GM04504 (cell line): ENCODE measurements at places on chromosomes 13 and 19.
A peak's percentile ranks its signal among the peaks of the same experiment; 100 is the strongest.

- peak; percentile 94 for DNase-seq
Observed at GRCh38 chr13:21069561-21070004, 8.2 kb upstream of the LATS2 start.

DNA sequence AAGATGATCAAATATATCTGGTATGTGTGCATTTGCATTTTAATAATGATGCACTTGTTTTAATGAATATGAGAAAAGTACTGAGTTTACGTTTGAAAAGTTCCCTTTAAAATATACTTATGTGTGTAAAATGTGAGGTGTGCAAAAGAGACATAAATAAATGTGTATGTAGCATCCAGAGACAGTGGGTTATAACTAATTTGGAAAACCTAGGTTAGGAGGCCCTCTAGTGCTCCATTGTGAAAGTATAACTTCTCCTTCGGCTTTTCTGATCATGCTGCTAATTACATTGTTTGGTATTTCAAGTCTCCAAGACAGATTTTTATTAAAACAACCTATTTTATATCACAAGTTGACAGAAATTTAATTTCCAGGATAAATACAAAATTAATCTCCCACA is 30.1 kb downstream of the SCEL start:
- no peak for DNase-seq

GRCh38 chr19:40254714-40255418 is 28.4 kb upstream of the CCNP start:
- no peak for DNase-seq

DNA sequence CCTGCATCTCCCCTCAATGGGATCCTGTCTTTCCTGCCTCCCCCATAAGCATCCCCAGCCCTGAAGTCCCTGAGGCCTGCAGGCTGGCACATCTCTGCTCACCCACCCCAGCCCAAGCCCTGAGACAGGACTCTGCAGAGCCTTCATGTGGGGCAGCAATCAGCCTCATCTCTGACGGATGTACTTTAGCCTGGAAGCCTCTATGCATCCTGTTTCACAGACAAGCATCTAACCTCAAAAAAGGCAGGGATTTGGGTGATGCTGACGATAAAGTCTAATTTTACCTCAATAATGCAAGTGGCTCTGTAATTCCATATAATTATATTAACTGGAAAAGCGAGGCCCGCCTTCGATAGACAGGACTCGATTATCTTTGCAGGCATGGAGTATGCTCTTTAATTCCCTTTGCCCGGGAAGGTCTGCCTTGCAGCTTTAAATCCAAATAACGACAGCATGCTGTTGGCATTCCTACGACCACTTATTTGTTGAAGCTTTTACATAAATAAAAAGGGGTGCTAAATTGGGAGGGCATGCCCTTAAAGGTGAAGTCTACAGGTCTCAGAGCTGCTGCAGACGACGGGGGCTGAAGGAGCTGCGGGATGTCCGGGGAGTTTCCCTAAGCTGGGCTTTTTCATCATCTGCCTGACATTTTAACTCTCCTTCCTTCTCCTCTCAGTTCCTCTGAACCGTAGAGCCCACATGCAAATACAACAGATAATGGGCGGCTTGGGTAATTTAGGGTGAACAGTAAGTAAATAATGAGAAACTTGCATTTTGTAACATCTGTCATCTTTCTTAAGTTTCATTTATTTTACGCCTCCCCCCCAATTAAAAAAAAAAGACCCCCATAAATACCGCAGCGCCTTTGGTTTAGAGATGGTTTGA is 211.5 kb downstream of the URI1 start:
- DNase-seq: no peak

GRCh38 chr19:7395360-7396066 is 46.8 kb downstream of the ARHGEF18 start:
- no peak for DNase-seq

DNA sequence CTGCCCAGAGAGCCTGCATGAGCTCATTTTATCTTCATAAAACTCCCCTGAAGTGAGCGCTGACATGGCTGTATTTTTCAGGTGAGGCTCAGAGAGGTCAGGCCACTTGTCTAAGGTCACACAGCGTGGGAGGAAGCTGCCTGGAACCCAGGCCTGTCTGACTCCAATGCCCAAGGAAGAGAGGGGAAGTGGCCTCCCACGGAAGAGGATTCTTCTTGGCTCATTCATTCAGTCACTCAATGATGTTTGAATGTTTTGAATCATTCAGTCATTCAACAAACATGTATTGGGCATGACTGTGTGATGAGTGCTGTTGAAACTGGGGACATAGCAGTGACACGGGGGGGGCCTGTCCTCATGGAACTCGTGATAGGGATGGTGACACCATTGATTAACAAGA is 12.0 kb downstream of the ACTL9 start:
- no peak for DNase-seq

DNA sequence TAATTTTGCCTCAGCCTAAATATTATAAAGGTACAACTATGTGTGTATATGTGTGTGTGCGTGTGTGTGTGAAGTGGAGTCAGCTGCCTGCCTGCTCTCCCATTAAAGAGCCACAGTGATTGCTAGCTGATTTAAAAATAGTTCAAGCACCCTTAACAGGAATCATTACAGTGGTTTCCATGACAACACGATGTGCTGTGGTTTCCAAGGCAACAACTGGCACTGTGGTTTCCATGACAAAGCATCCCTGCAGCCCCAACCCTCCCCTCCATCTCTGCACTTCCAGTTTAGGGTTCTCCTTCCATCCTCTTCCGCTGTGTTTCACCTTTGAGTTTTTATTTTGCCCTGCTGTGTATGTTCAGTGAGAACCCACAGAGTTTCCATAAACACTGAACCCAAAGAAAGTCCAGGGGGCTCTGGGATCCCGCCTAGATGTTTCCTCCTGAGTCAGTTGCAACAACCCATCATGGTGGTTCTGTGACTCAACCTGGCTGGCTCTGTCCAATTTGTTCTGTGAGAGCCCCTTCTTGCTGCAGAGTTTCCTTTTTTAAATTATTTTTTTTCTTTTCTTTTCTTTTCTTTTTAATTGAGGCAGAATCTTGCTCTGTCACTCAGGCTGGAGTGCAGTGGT is 7.1 kb upstream of the PNMA8A start:
- no peak for DNase-seq

- no peak for DNase-seq
Observed at GRCh38 chr19:13133241-13133870, 15.3 kb downstream of the NACC1 start.

- DNase-seq: no peak
Observed at GRCh38 chr19:21314676-21315075, 14.5 kb downstream of the ZNF708 start.

DNA sequence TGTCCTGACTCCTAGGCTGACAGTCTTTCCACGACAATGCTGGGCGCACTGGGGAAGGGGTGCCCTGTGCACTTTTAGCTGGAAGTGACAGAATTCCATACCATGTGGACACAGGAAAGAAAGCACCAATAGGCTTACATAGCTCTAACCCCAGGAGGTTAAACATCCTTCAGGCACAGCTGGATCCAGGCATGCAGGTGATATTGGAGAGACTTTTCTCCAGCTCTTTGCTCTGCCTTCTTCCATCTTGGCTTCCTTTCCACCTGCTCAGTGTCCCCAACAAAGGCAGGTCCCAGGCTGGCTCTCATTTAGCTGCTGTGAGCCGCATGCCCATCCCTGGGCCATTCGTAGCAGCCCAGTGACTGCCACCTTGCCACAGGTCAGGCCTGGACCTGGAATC is 61.1 kb upstream of the LDLR start:
- DNase-seq: no peak

GRCh38 chr19:50679177-50680125 is 30.2 kb downstream of the C19orf81 start:
- peak; percentile 28 for DNase-seq

GRCh38 chr13:108439556-108439955 is 170.0 kb downstream of the TNFSF13B start:
- no peak for DNase-seq

DNA sequence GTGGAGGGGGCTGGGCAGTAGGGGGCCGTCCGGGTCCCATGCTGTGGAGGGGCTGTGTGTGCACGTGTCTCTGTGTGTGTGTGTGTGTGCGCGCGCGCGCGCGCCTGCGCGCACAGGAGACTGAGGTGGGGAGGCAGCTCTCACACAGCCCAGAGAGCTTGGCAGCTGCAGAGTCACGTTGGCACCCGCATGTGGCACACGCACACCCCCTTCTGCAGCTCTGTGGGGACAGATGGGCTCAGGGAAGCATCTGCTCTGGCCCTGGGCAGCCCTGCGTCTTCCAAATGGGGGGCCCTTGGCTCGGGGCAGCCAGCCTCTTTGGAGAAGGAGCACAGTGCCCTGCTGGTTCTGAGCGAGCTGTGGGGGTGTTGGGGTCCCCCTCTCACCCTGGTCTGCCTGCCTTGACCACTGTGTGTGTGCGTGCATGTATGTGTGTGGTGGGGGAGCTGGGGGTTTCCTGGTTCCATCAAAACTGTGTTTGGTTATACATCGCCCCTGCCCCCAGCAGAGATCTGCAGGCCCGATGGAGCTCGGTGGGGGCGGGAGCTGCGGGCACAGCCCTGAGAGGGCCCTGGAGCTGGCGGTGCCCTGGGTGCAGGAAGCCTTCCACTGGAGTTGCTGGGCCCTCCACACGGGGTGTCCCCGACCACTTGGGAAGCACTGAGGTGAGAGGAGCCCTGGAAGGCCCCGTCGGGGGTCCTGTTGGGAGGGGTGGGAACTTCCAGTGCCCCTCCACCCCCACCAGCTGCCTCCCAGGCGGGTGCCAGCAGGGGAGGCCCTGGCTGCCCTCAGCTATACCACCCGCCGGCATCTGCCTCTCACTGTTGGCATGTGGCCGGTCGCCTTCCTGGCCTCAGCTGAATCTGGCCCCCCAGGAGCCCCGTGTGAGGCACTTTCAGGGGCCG is 67.1 kb downstream of the KDM4B start:
- DNase-seq: no peak

- DNase-seq: no peak
Observed at GRCh38 chr13:48626726-48627451, 26.8 kb upstream of the CYSLTR2 start.

DNA sequence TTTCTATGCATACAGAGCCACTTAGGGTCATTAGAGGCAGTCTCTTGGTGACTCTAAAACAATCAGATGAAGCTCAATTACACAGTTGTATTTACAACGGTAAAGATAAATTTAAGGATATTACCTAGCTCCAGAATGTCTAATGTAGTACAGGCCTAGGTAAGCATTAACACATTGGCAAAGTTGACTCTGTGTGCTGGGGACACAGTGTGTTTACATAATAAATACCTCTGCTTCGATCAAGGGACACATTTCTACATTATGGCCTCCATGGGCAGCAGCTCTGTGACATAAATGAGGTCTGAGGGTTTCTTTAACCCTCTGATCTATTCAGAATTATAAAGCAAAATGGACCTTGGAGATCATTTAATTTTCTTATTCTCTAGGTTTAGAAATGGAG is 74.7 kb downstream of the SERP2 start:
- DNase-seq: no peak

DNA sequence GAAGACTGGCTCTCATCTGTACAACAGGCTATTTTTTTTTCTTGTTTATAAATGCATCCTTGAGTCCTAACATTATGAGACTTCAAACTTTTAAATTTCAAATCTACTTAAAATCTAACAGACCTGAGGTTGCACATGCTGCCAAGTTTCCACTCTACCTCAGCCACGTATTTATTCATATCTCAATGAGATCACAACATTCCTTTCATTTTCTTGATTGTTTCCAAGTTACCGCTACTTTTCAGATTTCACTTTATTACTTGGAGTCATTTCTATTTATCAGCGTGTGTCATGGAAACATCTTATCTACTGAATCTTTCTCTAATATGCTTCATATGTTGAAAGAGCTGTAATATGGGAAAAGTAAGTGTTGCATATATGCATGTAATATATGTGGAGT is 1257.5 kb upstream of the ATXN8OS start:
- DNase-seq: no peak

DNA sequence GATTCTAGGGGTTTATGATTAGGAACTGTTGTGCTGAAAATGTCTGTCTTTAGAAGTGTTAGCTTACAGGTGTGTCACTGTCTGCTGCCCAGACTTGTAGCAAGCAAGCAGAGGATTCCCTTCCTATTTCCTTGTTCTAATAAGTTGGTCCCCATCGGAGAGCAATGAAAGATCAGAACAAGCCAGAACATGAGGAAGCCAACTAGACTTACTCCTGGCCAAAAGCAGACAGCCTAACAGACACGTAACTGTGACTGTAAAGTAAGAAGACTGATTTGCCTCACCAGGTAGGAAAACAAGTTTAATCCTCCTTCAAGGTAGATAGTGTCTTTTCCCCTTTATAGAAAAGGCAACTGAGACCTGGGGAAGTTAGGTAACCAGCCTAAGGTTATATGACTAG is 12.5 kb downstream of the POLR1D start:
- no peak for DNase-seq

DNA sequence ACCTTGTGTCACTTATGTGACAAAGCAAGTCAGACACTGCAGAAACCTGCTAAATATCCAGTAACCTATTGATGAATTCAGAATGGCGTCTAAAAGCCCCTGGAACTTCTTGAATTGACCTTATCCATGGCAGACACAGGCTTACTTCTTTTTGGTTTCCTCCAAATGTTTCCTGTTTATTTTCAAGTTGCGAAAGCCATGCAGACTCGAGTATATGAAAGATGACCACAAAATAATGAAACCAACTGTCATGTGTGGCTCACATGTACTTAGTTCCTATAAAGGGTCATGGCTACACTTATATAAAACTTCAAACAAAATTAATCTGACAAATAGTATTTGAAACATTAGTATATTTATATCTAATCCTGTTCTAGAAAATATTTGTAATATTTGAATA is 113.1 kb upstream of the FNDC3A start:
- no peak for DNase-seq

DNA sequence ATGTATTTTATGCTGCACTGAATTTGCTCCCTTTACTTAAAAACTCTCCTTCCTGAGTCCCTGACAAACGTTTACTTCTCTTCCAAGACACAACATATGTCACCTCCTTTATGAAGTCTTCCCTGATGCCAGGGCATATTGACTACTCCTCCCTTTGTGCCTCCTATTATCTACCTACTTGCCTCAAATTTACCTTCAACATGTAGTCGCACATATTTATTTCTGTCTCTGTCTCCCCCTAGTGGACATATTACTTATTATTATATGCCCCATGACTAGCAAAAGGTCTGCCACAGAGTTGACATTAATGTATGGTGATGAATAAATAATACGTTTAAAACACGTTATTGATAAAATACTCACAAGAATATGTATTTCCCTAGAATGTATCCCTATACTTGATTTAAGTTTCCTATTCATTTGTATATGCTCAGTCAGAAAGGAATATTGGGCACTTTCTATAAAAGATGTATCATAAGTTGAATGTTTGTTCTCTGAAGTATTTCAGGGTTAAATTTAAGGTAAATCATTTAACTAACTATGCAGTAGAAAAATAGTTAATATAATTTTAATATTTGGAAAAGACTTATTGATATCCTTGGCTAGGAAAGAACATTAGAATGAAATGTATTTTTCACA is 250.3 kb upstream of the ATXN8OS start:
- DNase-seq: no peak
